NCI-H2081 treated with DMSO at 0.1 percent for 48 hours (cell line): ENCODE measurements at places on chromosomes 1 and 21.

DNA sequence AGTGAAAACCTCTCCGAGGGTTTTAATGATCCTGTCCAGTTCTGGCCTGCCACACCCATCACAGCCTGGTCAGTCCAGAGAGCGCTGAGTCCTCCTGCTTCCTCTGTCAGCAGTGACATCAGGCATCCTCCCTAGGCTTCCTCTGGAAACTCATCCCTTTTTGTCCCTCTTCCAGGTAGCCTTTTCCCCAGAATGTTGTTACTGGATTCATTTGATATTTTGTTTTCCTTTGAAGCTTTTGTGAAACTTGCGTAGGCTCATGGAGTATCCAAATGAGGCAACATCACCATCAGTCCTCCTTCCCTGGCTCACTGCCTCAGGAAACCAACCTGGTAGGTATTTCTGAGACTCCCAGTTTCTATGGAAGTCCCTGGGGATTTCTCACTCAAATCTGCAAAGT, 27.0 kb upstream of the IGSF3 start:
- DNase-seq = no peak

GRCh38 chr1:64967381-64967780, 1.0 kb upstream of the JAK1 start:
- no peak for DNase-seq

GRCh38 chr1:67921725-67922489, 88.6 kb upstream of the GNG12 start:
- no peak for DNase-seq

GRCh38 chr1:18485227-18485626, 4.5 kb downstream of the KLHDC7A start:
- DNase-seq = no peak

DNA sequence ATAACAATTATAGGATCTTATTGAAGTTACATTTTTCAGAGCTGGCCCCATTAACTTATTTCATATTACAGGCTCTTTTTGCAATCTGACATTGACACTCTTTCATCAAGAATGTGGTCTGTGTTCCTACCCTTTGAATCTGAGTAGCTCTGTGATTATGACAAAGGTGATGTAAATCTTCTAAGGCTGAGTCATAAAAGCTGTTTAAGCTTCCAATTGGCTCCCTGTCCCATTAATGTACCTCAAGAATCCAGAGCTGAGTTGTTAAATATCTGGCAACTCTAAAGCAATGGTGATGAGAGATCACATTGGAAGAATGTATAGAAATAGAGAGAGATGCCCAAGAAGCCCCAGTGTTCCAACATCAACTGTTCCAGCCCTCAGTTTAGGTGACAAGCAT, 178.5 kb upstream of the DEPDC1 start:
- DNase-seq = no peak

DNA sequence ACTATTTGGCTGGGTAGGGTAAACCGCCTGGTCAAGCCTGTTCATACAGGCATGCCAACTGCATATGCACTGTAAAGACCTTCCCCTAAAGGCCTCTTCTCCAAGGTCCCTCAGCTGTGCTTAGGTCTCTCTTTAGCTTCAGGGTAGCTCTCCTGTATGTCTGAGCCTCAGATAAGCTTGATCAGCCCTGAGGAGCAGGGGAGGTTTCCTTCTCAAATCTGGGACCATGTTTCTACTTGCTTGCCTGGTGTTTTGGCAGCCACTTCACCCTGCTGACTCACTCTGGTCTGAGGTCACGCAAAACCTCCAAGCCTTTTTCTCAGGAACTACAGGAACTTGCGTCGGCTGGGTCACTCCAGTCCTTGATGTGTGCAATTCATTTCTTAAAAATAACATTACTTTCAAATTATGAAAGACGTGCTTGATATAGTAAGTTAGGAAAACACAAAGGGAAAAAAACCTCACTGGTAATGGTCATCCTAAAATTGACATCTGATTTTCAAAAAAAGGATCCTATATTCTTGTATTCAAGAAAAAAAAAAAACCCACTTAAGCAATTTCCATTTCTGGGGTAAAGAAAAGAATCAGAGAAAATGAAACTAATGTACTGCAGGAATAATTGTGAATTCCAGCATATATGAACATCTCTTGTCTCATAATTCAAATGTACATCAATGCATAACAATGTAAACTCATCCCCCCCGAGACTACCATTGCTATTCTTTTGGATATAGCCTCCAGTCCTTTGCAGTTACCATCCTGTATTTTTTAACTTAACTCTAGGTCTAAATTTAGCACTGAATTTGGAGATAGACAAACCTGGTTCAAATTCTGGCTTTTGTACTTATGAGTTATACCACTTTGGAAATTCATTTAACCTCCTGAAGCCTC, 24.8 kb upstream of the RNF19B start:
- no peak for DNase-seq
